Activated CD4-positive, alpha-beta T cell treated with anti-CD3 and anti-CD28 coated beads for 36 hours (primary cell): ENCODE measurements at places on chromosomes 5 and 9.

GRCh38 chr9:123343443-123344191, 12.4 kb upstream of the CRB2 start:
- DNase-seq, result no peak

DNA sequence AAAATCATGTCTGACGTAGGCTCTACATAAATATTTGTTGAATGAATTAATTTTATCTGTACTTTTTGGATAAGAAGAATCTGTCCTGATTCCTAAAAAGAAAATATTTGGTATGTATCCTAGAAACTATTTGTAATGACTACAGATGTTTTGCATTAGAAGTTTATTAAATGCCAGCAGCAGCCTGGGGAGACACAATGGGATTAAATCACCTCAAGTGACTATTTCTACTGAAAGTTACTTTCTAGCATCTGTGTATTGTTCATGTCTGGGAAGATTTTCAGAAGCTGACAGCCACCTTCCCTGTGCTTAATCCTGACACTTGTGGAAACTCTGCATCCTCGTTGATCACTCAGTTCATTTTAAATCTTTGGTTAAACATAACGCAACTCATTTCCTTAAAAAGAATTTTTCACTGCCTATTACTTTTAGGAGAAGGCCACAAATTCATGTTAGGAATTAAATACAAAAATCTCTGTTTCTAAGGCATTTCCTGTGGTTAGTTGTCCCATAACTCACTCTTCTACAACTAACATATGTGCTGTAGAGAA, 209.3 kb upstream of the PPP1R2B start:
- no peak for DNase-seq

- DNase-seq, result no peak
These were observed 59.3 kb downstream of the TRIO start for GRCh38 chr5:14202462-14202861.

- DNase-seq, result no peak
These were observed 16.1 kb downstream of the PCSK5 start for GRCh38 chr9:75906531-75906930.

- no peak for DNase-seq
These were observed 399.4 kb upstream of the ITGA1 start for GRCh38 chr5:52388349-52388748.

DNA sequence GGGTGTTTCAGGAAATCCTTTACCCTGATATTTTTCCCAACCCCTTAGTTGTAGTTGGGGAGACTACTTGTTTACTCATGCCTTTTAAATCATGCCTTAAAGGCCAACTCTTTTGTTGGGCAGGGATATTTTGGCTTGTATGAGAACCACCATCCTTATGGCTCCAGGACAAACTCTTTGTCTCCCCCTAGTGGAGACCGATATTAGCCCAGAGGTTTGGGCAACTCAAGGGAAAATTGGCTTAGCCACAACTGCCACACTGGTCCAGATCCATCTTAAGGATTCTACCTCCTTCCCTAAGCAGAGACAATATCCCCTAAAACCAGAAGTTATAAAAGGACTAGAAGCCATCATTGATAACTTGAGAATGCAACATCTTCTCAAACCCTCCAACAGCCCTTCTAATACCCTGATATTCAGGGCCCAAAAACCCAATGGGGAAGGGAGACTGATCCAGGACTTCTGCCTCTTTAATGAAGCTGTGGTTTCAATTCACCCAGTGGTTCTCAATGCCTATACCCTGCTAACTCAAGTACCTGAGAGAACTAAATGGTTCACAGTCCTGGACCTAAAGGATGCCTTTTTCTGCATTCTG, 100.9 kb upstream of the HCN1 start:
- DNase-seq, result peak; percentile 9

DNA sequence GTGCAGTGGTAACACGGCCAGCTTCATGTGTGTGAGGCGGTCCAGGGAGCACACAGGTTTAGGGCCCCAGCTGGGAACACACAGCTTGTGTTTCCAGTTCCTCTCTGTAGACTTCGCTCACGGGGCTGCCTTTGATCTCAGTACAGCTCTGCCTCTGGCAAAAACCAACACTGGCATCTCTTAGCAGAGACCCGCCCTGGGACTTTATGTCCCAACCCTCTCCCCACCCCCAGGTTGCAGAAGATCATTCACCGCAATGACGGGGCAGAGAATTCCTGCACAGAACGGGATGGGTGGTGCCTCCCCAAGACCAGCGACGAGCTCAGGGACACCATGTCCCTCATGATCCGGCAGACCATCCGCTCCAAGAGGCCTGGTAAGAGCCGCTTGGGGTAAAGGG, 5.2 kb upstream of the CEL start:
- no peak for DNase-seq

DNA sequence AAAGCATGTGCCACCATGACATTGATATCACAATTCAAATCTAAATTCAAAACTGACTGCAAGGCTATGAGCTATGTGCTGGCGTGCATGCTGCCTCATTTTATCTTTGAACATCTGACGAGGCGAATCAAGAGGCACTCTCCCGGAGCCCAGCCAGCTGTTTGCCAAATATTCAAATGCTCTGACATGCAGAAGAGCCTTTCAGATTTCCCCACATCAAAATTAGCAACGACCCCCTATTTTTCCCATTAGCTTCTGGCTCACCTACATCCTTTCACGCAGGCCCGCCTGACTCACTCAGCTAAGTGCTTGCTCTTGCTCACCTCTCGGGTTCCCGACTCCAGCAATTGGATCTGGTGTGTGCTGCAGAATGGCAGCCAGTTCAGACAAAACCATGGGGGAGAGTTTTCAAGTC, 159.0 kb downstream of the NR2F1-AS1 start:
- no peak for DNase-seq

DNA sequence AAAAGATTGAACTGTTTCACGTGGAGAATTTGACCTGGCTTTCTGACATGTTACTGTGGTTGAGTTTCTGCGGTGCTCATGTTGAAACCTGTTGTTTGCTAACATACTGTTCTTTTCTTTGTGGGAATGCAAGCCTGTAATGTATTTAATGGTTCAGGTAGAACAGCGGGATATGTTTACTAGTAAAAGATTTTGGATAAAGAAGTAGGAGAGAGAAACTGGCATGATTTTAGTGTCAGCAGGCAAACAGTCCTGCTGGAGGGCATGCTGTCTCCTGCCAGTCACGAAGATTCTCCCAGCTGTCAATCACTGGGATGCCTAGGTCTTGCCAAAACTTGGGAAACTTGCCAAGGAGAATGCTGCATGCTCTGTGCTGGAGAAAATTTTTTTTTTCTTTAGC, 263.5 kb downstream of the TAF11L14 start:
- DNase-seq, result no peak
